Stimulated activated CD8-positive, alpha-beta memory T cell treated with anti-CD3 and anti-CD28 coated beads, Interleukin-4, amount 100 ng/mL, for 1 hour (primary cell): ENCODE measurements at places on chromosomes 4 and X.

- no peak for DNase-seq
Measured at GRCh38 chrX:136731207-136731782, 49.4 kb downstream of the ARHGEF6 start.

- no peak for DNase-seq
Measured at GRCh38 chrX:72030431-72030830, 101.3 kb downstream of the RTL5 start.

GRCh38 chrX:20144491-20144890 lies 2.9 kb upstream of the EIF1AX start:
- no peak for DNase-seq

GRCh38 chr4:184066584-184067300 lies 150.9 kb downstream of the ENPP6 start:
- no peak for DNase-seq

DNA sequence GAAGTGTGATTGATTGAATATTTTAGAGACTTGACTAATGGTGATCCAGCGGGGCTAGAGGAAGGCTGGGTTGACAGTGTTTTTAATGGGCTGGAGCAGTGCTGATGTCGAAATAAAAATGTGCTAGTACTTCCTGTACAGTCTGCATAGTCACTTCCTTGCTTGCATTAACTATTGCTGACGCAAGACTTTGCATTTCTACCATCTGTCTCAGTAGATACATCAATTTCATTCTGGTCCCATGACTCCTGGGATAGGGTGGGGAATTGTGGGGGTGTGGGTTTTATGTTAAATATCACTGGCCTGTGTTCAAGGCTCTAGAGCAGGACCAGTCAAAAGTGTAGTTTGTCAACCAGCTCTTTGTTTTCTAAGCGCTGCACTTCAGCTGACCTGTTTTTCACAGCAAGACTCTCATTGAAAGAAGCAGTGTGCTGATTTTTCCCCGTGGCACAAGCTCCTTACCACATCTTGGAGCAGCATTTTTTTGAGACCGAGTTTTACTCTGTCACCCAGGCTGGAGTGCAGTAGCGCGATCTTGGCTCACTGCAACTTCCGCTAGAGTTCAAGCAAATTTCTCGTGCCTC lies 35.2 kb upstream of the PHEX start:
- no peak for DNase-seq

DNA sequence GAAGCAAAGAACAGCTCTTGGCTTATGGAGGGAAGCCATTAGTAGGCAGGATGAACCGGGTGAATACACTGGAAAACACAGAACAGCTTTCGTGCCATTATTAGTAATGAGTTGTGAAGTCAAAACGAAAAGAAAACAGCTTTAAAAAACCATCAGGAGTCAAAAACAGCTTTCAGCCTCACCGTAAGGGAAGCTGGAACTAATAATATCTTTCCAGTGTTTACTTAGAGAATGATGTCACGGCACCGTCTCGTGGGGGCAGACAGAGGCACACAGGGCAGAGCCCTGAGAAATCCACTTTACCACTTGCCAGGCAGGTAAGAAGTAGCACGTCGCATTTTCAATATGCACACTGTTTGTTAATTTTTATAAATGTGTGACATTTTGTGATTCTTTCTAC lies 37.9 kb upstream of the HMX1 start:
- DNase-seq, result no peak

DNA sequence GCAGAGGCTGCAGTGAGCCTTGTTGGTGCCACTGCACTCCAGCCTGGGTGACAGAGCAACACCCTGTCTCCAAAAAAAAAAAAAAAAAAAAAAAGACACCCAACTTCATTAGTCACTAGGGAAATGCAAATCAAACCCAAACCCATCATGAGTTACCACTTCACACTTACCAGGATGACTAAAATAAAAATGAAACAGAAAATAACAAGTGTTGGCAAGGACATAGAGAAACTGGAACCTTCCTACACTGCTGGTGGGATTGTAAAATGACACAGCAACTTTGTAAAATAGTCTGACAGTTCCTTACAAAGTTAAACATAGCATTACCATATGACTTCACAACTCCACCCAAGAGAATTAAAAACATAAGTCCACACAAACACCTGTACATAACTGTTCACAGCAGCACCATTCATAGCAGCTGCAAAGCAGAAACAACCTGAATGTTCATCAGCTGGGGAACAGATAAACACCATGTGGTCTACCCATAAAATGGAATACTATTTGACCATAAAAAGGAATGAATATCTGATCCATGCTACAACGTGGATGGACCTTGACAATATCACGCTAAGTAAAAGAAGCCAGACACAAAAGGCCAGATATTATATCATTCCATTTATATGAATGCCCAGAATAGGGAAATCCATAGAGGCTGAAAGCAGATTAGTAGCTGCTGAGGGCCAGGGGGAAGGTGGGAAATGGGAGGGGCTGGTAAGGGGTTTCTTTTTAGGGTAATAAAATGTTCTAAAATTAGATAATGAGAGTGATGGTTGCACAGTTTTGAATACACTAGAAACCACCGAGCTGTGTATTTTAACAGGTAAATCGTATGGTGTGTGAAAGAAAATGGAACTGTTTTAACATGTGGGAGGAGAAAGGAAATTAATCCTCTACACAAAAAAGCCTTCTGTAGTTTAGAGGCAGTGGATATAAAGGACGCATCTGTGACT lies 18.3 kb downstream of the CD99L2 start:
- DNase-seq, result no peak

DNA sequence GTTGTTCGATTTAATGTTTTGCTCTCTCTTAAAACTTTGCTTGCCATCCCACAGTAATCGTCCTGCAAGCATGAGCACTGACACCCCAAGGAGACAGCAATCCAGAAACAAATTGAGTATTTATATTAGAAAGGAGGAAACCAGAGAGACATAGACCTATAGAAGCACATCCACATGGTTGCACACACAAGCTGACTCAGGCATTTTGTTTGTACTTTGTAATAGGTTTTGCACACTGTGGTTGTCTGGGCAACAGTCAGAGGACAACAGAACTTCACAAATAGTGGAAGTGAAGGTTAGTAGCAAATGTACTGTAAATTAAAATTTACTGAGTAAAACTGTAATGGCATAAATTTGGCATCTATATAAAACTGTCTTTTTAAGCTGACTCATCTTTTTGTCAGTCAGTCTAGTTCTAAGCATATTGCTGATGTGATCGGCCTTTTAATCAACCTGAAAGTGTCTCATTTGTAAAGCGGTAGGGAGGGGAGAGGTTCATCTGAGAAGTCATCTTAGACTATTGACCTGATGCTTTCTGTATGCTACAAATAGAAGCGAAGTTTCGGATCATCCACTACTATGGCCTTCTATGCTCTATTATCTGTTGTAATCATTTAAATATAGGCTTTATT lies 1624.7 kb downstream of the ARAP2 start:
- DNase-seq, result no peak

GRCh38 chrX:15870310-15870709 lies 15.7 kb upstream of the AP1S2 start:
- DNase-seq, result no peak

- no peak for DNase-seq
Measured at GRCh38 chr4:137934911-137935310, 307.2 kb downstream of the SLC7A11 start.

DNA sequence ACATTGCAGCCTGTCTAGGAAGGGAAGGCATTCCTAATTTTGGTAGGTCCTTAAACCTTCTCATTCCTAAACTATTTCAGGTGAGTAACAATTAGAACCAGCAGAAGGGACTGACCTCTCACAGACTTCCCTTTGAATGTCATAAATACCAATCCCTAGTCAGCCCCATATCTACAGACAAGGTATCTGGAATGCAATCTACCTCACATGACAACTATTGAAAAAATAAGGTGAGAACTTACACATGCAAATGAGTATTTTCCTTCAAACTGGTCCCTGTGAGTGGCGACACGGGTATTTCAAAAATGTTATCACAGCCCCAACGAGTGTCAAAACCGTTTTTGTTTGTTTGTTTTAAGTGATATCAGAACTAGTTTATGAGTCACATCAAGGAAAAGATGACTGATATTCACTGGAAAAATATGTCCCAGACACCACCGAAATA lies 102.4 kb upstream of the VCX2 start:
- no peak for DNase-seq

- no peak for DNase-seq
Measured at GRCh38 chr4:182916483-182917181, 554 bp downstream of the DCTD start.

- no peak for DNase-seq
Measured at GRCh38 chrX:132651421-132652086, 162.7 kb upstream of the MBNL3 start.

DNA sequence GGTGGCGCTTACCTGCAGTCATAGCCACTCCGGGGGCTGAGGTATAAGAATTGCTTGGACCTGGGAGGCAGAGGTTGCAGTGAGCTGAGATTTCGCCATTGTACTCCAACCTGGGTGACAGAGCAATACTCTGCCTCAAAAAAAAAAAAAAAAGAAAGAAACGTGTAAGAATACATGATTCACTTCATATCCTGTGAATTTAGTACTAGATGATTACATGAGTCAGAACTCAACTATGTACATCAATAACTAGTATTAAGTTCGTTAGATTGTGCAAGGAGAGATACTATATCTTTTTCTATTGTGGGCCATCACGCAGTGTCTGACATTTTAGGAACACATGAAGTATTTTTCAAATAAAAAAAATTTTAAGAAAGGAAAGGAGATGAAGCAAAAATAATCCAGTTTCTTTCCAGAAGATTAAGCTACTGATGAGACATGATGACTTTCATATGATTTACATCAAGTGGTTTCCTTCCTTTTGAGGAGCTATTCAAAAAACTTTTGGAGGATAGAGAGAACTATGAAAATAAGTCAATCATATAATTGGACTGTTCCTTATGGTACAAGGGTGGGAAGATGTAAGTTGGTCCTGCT lies 64.7 kb upstream of the EXOC1L start:
- DNase-seq, result no peak

GRCh38 chrX:154732421-154733065 lies 18.3 kb downstream of the GAB3 start:
- no peak for DNase-seq

- no peak for DNase-seq
Measured at GRCh38 chr4:7256984-7257810, 64.9 kb downstream of the SORCS2 start.

DNA sequence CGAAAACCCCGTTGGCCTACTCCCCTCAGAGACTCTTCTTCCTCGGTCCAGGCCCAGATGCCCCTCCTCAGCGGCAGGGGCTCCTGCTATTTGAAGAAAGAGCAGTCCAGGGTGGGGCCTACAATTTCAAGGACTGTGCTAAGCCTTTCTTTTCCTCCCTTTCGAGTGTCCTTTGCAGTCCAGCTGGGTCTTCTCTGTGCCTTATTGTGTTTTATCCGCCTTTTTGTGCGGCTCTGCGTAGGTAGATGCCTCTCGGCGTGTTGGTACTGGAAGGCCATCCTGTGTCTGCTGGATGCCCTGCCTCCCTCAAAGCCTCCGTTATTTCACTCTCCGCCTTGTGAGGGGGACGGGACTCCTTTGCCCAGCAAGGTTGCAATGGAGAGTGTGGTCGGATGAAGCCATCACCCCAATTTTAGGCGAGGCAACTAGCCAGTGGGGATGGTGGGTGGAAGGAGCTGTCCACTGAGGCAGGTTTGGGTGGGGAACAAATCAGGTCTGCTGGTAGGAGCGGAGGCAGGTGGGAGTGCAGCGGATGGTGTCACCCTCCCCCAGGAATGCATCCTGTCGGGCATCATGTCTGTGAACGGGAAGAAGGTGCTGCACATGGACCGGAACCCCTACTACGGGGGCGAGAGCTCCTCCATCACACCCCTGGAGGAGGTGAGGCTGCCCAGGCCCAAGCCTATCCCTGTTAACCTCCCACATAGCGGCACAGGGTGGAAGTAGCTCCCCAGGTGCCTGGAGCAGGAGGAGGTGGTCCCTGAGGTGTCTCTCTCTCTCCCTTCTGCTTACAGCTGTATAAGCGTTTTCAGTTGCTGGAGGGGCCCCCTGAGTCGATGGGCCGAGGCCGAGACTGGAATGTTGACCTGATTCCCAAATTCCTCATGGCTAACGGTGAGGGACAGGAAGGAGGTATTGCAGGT lies 1.3 kb downstream of the GDI1 start:
- DNase-seq, result no peak

- DNase-seq, result no peak
Measured at GRCh38 chr4:119647558-119647957, 19.0 kb upstream of the PDE5A start.

- DNase-seq, result no peak
Measured at GRCh38 chr4:42487230-42487629, 89.9 kb downstream of the SHISA3 start.

DNA sequence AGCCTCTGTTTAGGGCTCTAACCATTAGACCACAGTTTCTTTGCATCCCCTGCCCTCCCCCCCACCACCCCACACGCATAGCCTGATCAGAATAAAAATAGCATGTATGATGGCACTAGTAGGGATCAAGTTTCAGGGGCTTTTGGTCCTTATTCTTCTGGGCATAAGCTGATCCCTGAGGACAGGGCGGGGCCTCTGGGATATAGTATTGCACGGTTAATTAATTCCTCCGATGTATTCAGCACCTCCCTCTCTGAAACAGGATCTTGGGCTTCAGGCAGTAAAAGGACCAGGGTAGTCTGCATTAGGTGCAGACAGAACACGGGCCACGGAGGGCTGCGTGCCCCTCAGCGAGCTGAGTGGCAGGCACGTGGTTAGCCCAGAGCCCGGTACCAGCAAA lies 57.1 kb downstream of the ELF4 start:
- DNase-seq, result no peak

DNA sequence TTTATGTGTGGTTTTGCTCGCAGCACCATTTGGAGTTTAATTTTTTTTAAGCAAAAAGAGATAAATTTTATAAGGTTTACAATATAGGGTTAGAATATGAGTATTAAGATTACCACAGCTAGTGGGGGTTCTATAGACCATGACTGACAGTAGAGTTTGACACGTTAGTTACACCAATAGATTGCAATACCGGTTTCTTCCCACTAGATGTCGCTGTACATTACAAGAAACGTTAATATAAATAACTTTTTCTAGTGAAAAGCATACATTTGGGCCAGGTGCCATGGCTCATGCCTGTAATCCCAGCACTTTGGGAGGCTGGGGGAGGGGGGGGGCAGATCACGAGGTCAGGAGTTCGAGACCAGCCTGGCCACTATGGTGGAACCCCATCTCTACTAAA lies 433.6 kb downstream of the MAGEB5 start:
- no peak for DNase-seq

DNA sequence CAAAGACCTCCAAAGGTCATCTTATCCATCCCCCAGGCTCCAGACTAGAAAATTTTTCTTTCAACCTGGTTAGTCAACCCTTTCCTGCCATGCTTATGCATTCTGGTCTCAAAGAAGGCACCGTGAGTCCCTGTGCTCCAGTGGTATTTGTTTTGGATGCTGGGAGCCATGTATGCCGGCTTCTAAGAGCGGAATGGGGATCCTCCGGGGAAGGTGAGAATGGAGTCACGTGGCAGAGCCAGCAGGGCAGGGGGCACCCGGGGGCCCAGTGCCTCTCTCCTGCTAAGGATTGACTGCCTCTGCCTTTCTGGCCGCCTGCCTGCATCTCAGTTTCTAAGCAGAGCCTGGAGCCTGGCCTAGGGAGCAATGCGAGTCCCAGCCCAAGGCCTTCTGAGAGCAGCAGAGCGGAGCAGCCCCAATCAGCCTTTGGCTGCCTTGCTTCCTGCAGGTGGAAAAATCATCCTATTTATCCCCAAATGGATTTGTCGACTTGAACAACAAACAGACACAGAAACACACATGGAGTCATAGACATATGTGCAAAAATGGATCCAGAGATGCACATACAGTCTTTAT lies 141.0 kb downstream of the PJA1 start:
- no peak for DNase-seq

GRCh38 chr4:67397931-67398330 lies 147.4 kb downstream of the CENPC start:
- DNase-seq, result no peak
